CD14-positive monocyte (primary cell): ENCODE measurements at places on chromosomes 5 and 9.

- no peak for DNase-seq
Measured at GRCh38 chr9:137650779-137651178, 32.0 kb downstream of the EHMT1 start.

DNA sequence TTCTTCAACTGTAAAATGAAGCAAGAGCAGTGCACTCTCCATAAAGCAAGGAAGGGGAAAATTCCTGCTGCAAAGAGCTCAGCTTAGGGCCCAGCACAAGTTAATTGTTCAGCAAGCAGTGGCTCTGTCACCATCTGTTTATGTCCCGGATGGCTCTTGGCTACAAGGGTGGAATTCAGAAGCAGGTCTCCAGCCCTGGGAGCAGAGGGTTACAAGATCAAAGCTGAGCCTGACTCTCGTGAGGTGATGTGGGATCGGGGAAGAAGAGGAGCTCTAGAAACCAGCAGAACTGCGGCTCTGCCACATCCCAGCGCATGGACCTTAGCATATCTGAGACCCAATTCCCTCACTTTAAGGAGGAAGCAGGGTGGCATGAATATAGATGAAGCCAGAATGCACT lies 25.2 kb upstream of the OLFM1 start:
- no peak for DNase-seq

DNA sequence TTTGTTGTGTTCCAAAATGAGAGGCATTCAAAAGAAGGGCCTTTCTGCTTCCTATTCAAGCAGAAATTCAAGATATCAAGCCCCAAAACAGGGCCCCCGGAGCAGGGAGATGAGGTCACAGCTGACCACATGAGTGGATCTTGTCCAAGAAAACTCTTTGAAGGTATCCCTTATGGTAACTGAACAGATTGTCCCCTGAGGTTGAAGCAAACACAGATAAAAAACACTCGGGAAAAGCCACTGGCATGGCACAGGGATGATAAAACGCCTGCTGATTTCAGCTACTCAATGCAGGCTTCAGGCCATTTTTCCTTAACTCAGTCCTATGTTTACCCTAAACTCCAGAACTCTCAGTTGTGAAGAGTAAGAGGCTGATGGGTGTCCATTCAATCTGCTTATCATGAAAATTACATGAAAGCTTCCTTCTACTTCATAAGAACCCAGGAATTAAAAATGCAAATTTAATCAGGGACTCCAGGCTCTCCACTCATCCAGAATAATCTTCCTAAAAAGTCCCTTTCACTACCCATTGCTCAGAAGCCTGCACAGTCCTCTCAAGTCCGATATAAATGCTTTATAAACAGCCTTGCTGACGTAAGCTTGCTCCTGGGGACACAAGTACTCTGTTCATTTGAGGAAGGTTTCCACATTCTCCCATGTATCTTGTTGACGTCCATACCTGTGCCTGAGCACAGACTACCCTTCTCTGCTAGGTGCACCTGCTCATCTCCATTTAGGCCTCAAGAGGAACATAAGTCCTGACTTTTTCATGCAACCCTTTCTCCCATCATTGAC lies 35.9 kb upstream of the SLC1A3 start:
- no peak for DNase-seq

DNA sequence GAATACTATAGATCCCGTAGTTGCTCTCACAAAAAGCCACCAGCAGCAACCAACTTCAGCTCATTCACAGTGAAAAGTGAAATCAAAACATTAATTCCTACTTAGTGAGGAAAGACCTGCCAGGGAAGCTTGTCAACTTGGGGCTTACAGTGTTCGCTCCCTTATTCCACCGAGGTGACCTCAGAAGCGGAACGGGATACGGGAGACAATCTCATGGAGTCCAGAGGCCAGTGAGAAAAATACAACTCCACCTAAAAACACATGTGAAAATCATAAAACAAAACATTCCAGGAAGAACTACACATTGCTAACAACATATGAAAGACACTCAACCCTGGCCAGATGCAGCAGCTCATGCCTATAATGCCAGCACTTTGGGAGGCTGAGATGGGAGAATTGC lies 11.6 kb downstream of the EPB41L4B start:
- DNase-seq: no peak

DNA sequence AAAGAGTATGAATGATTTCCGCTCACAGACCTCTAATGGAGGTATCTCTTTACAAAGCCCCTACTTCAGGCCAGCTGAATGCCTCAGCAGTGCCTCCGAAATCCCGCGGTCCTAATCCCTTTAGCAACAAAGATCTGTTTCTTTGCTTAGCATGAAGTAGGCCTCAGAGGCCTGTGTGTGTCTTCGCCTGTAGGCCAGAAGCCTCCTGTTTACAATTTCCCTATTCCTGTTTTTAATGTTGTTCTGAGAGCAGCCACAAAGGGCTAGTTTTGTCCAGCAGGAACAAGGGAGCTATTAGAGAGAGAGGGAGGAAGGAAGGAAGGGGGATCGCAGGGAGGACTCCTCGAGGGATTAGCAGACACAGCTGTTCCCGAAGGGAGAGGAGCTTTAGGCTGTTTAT lies 166.4 kb upstream of the SPRY4 start:
- no peak for DNase-seq

DNA sequence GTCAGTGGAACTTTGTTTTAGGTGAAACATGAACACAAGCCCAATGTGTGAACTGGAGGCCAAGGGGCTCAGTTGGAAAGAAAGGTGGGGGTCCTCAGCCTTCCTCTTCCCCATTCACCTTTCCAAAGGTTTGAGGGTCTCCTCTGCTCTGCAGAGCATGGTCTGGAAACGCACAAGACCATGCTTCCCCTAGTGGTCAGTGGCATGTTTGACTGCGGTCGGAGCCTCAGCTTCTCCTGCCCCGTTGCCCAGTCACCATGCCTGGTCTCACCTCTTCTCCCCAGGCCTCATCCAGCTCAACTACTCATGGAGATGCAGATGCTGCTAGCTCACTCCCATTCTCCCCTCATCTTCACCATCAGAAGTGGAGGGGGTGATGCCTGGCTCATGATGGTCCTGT lies 340.3 kb downstream of the GADD45G start:
- DNase-seq: no peak

- no peak for DNase-seq
Measured at GRCh38 chr5:129271308-129271707, 176.8 kb downstream of the ISOC1 start.

DNA sequence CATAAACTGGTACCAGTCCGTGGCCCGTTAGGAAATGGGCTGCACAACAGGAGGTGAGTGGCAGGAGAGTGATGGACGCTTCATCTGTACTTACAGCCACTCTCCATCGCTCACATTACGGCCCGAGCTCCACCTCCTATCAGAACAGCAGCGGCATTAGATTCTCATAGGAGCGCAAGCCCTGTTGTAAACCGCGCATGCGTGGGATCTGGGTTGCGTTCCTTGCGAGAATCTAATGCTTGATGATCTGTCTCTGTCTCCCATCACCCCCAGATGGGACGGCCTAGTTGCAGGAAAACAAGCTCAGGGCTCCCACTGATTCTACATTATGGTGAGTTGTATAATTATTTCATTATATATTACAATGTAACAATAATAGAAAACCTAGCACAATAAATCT lies 480.4 kb downstream of the CCDC171 start:
- no peak for DNase-seq

DNA sequence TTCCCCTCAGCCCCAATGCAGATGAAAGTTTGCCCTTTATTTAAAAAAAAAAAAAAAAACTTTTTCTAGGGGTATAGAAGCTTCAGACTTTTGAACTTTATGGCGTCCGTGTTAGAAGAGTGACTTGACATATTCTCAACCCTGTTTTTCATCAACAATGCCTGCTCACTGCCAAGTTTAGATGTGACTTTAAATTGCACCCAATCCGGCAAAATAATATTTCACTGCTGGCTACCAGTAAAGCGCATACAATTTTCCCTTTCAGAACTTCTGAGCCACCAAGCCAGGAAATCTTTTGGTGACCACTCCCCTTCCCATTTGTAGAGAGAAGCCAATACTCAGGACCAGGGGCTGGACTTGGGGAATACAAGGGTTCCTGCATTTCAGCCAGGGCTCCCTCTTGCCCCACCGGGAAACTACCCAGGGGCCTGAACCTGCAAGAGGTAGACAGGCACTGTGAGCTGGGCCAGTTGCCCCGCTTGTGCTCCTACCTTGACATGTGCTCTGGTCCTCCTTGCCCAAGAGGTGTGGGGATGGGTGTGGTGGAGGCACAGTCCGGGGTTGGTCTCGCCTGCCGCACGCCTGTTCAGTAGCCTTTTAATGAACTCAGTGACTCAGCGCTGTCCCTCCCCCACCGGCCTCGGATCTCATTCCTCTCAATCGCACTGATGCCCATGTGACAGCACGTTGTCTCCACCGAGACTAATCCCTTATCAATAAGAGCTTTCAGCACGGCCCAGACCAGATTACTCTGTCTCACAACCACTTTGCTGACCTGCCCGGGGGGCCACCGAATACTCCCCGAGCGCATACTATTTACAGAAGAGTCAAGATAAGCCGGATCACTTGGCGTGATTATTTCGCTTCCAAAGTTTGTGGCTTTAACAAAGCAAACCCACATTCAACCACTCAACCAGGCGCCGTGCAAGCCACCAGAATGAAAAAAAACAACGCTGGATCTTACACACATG lies 226.4 kb downstream of the DCP2 start:
- DNase-seq: no peak

- DNase-seq: peak; percentile 67
Measured at GRCh38 chr5:139637438-139638089, 10.6 kb upstream of the CXXC5 start.

DNA sequence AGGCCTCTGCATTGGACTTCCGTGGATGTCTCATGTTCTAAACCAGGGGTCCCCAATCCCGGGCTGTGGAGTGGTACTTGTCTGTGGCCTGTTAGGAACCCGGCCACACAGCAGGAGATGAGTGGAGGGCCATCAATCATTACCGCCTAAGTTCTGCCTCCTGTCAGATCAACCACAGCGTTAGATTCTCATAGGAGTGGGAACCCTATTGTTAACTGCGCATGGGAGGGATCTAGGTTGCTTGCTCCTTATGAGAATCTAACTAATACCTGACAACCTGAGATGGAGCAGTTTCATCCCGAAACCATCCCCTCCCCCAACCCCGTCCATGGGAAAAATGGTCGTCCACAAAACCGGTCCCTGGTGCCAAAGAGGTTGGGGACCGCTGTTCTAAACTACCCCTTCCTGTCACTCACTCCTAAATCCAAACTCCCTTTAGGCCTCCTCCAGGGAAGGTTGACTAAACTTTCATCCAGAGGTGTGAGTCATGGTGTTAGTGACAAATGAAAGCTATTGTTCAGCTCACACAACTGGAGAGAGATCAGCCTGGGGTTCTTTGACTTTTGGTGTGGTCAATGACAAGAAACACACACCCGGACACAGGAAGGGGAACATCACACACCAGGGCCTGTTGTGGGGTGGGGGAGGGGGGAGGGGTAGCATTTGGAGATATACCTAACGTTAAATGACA lies 9.5 kb downstream of the KCNV2 start:
- DNase-seq: no peak

GRCh38 chr9:750249-750967 lies 91.1 kb upstream of the DMRT1 start:
- DNase-seq: no peak

DNA sequence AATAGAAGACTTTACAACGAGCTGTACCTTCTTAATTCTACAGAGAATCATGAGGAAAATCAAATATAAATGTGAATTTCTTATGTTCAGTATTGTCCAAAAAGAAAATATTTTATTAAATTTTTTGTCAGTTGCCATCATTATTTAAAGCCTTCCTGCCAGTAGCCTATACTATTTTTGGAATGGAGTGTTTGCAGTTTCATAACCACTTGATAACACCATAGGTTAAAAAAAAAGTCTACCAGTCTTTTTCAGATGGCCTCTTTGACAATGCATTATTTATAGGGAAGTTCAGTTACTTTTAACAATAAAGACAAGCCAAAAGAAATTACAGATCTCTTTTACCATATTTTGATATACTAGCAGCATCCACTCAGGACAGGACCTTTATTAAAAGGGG lies 80.3 kb upstream of the CCDC152 start:
- no peak for DNase-seq

GRCh38 chr9:78811622-78812276 lies 514.8 kb downstream of the PSAT1 start:
- DNase-seq: no peak

- DNase-seq: no peak
Measured at GRCh38 chr5:16921211-16921610, 14.9 kb downstream of the MYO10 start.

GRCh38 chr9:131951905-131952304 lies 127.8 kb downstream of the MED27 start:
- DNase-seq: no peak

DNA sequence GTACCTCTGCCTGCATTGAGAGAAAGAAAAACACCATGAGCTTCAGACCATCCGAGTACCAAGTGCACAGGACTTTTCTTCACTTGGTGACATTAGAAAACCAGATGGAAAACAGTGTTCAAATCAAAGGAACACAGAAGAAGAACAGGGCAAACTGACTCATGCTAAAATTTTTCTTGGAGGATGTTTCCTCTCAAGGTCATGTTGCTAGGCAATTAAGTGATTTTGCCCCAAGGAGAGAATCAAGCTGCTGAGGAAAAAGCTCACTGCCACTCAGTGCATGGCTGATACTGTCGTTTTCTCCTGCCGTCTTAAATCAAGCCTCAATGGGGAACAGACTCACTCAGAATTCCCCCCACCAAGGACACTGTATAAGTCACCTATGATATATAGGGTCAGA lies 57.9 kb upstream of the SIMC1 start:
- DNase-seq: no peak

DNA sequence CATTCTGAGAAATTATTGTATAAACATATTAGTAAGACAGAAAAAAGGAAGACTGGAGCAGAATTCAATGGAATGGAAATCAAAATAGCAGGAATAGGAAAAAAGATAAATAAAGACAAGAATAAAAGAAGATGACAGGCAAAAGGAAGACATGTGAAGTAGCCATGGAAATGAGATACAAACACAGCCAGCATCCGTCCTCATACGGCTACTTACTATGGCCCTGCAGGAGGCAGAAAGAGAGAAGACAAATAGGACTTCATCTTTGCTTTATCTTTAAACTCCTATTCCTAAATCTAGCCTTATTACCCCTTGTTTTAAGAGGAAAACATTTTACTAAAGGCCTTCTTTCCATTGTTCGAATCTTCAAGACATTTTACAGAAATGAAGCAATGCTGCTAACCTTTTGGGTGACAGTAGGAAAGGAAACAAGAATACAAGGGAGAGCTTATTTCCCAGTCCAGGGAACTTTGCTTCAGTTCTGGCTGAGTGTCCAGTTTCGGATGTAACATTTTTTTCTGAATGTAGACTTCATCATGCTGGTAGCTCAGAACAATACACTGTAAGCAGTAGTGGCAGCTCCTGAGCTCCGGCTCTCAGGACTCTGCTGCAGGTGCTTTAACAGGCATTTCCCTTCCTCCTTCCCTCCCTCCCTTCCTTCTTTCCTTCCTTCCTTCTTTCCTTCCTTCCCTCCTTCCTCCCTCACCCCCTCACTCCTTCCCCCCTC lies 106.4 kb upstream of the SLC12A2 start:
- no peak for DNase-seq
